ENCODE measurements at places on chromosomes 12 and 14. TPM values are rescaled to one million over a fixed set of nuclear protein-coding genes. Genes with fewer than 3 reads are reported as not detected.
A peak's percentile ranks its signal among the peaks of the same experiment; 100 is the strongest.

GRCh38 chr12:57761391-57761998 is 5.4 kb downstream of the CYP27B1 start:
- no peak for DNase-seq

DNA sequence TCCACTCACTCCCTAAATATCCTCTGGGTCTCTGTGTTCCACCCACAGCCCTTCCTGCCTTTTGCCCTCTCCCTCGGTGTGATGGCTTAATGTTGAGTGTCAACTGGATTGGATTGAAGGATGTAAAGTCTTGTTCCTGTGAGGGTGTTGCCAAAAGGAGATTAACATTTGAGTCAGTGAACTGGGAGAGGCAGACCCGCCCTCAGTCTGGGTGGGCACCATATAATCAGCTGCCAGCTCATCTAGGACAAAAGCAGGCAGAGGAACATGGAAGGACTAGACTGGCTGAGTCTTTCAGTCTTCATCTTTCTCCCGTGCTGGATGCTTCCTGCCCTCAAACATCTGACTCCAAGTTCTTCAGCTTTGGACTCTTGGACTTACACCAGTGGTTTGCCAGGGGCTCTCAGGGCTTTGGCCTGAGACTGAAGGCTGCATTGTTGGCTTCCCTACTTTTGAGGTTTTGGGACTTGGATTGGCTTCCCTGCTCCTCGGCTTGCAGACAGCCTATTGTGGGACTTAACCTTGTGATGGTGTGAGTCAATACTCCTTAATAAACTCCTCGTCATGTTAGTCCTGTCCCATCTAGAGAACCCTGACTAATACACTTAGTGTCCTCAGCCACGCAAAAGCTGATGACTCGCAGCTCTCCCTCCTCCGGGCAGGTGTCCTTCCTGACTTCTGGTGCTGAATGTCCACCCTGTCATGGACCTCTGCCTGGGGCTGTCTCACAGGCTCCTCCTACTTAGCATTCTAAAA is 5.9 kb downstream of the DGLUCY start:
- peak; percentile 76 for DNase-seq

DNA sequence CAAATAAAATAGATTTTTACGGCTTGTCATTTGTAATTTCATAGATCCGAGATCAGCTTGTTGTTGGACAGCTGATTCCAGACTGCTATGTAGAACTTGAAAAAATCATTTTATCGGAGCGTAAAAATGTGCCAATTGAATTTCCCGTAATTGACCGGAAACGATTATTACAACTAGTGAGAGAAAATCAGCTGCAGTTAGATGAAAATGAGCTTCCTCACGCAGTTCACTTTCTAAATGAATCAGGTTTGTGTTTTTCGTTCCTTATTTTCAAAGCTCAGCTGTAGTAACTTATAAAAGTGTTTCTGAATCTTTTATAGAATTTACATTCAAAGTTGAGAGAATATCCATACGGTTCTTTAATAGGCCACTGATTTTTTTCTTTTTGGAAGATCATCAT is 89.1 kb downstream of the LRRK2 start:
- no peak for DNase-seq

DNA sequence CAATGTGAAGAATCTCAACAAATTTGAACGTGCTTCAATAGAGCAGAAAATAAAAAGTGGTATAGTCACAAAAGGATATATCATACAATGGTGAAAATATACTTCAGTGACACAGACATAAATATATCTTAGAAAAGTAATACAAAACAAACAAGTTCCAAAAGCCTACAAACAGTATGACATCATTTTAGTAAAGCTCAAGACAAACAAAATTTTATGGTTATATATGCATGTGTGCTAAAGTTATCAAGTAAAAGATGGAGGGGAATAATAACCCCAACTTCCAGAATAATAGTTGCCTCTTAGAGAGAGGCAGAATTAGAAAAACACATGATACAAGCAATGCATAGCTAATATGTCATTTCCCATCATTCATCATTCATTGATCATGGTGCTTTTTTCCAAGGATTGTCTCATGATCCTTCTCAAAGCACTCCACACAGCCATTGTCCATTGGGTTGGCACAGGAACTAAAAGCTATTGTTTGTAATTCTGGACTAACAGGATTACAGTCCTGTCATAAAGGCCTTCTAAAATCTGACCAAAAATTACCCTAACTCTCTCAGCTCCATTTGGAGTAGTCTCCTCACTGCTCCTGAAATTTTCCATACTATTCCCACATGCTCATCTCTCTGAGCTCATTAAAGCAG is 59.5 kb downstream of the IFNG-AS1 start:
- no peak for DNase-seq

DNA sequence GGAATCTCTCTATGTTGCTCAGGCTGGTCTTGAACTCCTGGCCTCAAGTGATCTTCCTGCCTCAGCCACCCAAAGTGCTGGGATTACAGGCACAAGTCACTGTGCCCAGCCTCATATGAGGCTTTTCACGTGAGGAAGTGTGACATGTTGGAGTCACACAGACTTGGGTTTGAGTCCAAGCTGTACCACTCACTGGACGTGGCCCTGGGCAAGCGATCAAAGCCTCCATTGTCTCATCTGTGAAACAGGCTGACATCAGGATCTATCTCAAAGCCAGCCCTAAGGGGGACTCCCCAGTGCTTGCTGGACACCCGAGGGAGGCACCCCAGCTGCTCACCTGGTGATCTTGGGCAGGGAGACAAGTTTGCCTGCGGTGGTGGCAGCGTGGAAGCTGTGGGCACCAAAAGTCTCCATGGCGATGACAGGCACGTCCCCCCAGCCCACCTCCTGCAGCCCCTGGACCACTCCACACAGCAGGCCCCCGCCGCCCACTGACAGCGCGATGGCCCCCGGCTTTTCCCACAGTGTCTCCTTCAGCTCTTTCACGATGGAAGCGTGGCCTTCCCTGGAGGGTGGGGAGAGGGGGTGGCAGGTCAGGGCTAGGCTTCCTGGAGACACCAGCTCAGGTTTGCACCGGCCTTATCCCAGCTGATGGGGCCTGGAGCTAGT is 6.7 kb downstream of the SDS start:
- no peak for DNase-seq

- DNase-seq, result peak; percentile 88
These were observed at the start of gene FAIM2 for GRCh38 chr12:49903700-49904423. FAIM2 (minus strand) TSS chr12:49903900; CDS start chr12:49903792, 108 bp downstream.

- no peak for DNase-seq
These were observed 442.5 kb downstream of the NRXN3 start for GRCh38 chr14:78612666-78613065.

DNA sequence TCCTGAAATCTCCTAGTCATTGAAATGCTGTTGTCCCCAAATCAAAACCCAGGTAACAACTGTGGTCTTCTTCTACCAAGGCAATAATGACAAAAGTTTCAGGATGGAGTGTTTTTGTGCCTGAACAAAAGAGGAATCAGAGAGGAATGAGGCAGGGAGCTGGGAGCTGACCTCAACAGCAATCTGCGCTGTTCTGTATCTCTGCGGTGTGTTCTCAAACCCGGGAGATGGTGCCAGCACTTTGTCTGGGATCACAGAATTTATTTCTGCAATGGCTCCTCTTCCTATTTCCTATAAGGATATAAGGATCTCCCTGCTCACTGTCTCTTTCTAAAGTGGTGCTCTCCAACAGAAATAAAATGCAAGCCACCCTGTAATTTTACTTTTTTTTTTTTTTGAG is 449 bp upstream of the GLT8D2 start:
- DNase-seq, result no peak

GRCh38 chr14:50624447-50624846 is 43.7 kb downstream of the SAV1 start:
- no peak for DNase-seq

DNA sequence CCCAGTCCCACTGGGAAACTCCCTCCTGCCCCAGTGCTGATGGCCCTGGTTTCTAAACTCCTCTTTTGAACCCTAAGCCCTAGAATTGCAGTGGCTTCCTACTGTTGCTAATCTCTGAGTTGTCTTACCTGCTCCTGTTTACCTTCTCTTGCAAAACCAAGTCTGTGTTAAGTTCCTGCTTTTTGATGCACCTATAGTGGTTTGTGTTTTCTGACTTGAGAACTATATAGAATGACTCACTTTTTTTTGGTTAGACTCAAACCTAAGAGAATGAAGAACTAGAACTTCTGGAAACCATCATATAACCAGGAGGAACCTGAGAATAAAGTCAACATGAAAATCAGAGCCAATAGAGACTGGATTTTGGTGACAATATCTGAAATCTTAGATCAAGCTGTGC is 5.5 kb upstream of the GAS2L3 start:
- DNase-seq, result no peak

DNA sequence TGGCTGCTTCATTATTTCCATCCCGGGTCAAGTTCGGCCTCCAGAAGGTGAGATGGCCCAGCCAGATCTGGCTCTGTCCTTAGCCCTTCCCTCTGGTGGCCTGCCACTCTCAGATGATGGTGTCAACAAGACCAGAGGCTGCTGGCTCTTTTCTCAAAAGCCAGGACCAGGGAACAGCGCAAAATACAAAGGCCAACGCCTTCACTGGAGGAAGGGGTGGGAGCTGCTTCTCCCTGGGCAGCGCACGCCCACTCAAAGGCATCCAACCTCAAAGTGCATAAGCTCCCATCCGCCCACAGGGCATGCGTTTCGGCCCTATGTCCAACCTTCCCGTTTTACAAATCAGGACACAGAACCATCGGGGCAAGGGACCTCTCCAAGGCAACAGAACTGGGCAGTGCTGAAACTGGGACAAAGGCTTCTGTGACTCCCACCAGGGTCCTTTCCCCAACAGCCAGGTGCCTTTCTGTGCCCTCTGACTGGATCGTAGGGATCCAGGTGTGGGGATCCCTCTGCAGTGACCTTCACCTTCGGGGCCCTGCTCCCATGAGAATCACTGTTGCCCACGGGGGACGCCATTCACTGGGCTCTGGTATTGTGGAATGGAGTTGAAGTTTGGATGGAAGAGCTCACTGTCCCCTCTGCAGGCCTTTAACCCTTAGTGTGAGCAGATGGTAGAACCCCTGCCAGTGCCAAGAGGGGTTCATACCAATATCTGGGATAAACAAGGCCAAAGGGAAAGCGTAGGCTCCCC is 76.8 kb downstream of the NINJ2 start:
- DNase-seq, result no peak

GRCh38 chr12:132170094-132170636 is 25.9 kb downstream of the NOC4L start:
- peak; percentile 90 for DNase-seq

GRCh38 chr14:97185186-97185585 is 388.0 kb downstream of the VRK1 start:
- DNase-seq, result no peak

DNA sequence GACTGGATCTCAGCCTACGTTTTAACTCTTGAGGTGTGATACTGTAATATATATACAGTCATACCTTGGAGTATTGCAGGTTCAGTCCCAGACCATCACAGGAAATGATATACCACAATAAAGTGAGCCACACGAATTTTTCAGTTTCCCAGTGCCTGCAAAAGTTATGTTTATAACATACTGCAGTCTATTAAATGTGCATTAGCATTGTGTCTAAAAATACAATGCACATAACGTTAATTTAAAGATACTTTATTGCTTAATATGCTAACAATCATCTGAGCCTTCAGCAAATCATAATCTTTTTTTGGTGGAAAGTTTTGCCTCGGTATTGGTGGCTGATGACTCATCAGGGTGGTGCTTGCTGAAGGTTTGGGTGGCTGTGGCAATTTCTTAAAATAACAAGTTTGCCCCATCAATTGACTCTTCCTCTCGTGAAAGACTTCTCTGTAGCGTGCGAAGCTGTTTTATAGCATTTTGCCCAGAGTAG is 18.9 kb downstream of the PYROXD1 start:
- DNase-seq, result no peak

DNA sequence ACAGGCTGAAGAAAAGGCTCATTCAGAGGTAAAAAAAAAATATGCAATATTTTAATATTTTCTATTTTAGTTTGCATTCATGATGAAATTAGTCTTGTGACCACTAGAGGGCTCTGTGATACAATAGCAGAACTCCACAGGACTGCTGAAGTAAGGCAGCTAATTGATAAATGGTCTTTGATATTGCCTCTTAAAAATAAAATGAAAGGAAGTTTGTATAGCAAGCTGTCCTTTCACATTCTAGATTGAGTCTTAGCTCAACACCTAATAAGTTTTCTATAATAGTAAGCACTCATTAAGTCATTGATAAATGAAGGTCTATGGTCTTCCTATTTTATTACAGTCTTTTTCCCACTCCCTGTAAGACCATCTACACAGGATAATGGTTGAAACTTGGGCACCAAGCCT is 315.7 kb downstream of the NAV3 start:
- no peak for DNase-seq

GRCh38 chr14:97592341-97592980 is 795.3 kb downstream of the VRK1 start:
- no peak for DNase-seq

- peak; percentile 90 for DNase-seq
These were observed at the start of gene RBMS2 for GRCh38 chr12:56521590-56522371. RBMS2 (plus strand) TSS chr12:56521820; CDS start chr12:56522024, 204 bp downstream.

DNA sequence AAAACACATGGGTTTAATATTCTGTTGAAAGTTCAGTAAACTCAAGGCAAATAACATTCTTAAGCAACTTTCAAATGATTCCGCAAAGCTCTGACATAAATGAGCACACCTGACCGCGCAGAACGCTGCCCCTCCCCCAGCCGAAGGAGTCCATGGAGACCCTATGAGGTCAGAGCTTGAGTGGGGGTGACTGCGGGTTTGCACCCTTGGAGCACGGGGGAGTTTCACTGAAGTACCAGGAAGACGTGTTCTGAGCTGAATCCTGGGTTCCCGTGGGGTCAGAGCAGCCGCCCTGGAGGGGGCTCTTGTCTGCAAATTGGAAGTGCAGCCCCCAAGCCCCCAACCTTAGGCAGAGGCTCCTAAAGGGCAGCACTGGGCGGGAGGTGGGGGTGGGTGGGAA is 324.1 kb upstream of the SFSWAP start:
- no peak for DNase-seq

CLEC14A gene
- 31.6 TPM for total RNA-seq

USP44 gene
- 1.3 TPM for total RNA-seq

LIN7A gene
- total RNA-seq, result 3.6 TPM

STRN3 gene
- total RNA-seq, result 57.4 TPM

All from posterior vena cava (tissue), 2 donors.